ENCODE measurements at places on chromosomes 1 and 21.

GRCh38 chr1:42769811-42770210, 2.8 kb downstream of the C1orf50 start:
- DNase-seq, result no peak

GRCh38 chr1:153633161-153633753, 609 bp upstream of the CHTOP start:
- no peak for DNase-seq

DNA sequence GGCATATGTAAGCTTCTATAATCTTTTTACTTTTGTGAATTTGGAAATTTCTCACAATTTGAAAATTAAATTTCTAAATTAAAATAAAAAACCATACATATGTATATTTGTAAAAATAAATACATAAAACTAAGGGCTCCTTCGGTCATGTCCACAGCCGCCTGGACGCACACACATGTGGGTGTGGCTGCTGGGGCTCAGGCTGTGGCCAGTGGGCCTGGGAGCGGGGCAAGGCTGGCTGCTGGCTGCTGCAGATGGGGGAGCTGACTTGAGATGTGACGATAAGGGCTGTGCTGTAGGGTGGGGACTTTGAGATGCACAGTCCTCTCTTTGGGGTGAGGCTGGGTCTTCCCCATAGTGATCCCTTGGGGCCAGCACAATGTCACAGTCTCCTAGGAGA, 4.8 kb downstream of the RER1 start:
- no peak for DNase-seq

GRCh38 chr1:176551146-176551545, 88.2 kb downstream of the PAPPA2 start:
- no peak for DNase-seq

DNA sequence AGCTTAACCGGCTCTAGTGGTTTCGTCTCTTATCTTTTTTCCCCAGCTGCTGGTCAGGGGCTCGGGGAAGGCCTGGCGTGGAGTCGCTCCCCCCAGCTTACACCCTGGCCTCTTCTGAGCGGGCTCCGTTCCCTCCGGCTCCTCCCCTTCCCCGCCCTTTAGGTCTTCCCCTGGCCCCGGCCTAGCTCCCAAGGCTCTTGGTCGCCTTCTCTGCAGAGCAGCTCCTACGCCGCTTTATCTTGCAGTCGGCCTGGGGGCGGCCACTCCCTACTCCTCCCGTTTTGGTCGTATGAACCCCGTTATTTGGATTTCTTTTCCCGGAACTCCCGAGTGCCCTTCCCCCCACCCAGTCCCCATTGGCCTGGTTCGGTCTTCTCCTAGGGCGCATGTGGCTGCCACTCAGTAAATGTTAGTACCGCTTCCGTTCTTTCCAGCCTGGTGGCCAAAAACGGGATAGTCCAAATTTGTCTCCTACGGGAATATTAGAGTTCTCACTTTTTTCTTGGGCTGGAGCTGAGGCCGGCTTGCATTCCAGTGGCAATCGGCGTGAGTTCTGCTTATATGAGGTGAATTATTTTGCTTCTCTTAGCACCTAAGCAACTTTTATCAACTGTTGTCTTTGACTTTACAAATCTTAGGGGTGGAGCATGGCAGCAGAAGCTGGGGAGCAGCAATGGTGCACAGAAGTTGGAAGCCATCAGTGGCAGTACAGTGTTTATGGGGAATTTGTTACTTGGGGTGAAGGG, 467 bp downstream of the THRAP3 start:
- peak; percentile 67 for DNase-seq

DNA sequence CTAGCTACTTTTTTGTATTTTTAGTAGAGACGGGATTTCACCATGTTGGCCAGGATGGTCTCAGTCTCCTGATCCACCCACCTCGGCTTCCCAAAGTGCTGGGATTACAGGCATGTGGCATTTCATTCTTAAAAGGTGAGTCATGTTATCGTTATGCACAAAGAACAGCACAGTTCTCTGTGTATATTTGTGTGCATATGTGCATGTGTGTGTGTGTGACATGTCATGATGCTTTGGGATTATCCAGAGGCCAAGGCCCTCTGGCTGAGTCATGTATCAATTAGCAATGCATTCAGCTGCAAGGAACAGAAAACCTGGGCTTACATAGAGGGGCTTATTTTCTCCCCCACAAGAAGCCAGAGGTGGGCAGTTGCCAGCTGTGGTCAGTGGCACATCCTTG, 301.7 kb upstream of the KAZN start:
- no peak for DNase-seq

DNA sequence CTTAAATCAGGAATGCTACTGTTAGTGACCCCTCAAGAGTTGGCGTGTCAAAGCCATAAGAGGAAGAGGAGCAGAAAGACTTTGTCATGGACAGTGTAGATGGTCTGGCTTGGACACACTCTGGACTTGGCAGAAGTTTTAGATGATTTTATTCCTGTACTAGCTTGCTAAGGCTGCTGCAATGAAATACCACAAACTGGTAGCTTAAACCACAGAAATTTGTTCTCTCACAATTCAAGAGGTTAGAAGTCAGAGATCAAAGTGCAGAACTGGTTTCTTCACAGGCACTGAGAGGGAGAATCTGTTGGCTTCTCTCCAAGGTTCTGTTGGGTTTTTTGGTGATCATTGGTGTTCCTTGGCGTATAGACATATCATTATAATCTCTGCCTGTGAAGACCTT, 869.8 kb upstream of the B3GALT2 start:
- DNase-seq, result no peak

DNA sequence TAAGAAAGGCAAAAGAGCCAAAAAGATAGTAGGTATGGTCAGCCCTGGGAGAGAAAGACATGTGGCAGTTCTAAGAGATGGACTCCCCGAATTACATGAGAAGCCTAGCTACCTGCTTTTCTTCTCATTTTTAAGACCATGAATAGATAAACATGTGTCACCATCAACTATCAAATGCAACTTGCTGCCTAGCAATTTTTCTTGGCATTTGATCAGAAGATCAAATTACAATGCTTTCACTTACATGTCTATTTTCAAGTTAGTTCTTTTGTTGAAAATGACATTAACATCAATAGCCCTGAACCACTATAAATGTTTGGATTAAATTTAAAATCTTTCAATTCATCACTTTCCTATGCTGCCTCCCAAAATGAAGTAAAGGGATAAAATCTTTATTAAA, 212.3 kb downstream of the HHIPL2 start:
- no peak for DNase-seq

GRCh38 chr1:209443361-209443931, 140.1 kb upstream of the CAMK1G start:
- no peak for DNase-seq

- no peak for DNase-seq
Measured at GRCh38 chr1:66112744-66113400, 320.2 kb downstream of the PDE4B start.

GRCh38 chr1:98277118-98277517, 356.3 kb upstream of the DPYD start:
- no peak for DNase-seq

DNA sequence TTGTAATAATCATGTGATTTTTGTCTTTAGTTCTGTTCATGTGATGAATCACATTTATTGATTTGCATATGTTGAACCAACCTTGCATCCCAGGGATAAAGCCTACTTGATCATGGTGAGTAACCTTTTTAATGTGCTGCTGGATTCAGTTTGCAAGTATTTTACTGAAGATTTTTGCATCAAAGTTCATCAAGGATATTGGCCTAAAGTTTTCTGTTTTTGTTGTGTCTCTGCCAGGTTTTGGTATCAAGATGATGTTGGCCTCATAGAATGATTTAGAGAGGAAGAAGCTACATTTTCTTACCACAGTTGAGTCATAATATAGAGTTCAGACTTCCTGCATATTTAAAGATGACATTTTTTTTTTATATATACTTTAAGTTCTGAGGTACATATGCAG, 455.9 kb downstream of the PLPP3 start:
- no peak for DNase-seq

GRCh38 chr1:214678386-214678785, 75.4 kb downstream of the CENPF start:
- DNase-seq, result no peak

DNA sequence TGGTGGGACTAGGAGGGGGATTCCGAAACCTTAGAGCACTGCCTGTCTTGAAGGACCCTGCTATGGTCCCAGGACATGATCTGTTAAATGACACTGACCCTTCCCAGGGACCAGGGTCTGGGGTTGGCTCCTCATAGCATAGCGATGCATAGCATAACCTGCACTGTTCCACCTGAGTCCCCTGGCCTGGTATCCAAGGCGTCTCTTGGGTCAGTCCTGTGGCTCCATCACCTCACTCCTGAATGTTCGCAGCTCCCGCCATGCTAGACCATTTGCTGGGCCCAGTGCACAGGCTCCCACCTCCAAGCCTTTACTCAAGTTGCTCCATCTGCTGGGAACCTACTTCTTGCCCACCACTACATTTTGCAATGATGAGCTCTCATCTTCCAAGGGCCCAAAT, 39.0 kb upstream of the MAGOH start:
- no peak for DNase-seq

- DNase-seq, result no peak
Measured at GRCh38 chr1:186763107-186763506, 65.6 kb upstream of the PLA2G4A start.

GRCh38 chr1:209688746-209689234, 13.6 kb downstream of the G0S2 start:
- no peak for DNase-seq

DNA sequence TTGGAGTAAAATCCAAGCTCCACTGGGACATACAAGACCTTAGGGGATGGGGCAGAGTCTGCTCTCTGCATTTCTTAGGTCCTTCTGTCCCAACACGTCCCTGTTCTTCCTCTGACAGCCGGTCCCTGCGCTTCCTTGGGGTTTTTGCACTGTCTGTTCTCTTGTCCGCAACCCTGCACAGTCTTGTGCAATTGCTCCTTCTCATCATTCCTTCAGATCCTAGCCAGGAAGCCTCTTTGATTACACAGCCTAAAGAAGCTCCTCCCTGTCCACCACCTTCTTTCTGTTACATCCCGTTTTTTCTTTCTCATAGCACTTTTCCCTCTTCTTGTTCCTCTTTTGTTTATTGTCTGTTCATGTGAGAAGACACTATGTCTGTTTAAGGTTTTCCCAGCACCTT, 19.9 kb downstream of the ACOT11 start:
- DNase-seq, result no peak

DNA sequence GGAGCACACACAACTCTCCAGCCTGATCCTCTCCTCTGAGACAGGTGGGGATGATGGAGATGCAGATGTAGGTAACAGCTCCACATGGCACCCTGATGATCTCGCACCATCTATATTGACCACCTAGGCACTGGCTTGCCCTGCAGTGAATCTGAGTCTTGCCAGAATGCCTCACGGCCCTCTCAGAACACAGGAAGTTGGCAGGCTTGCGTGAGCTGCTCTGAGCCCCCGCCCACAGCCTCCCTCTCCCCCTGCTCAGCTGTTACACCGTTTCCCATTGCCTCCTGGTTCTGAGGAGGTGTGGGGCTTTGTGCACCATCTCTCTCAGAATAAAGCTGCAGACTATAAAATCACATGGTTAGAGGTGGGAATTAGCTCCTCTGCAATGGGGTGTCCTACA, 48.0 kb downstream of the URB2 start:
- no peak for DNase-seq

DNA sequence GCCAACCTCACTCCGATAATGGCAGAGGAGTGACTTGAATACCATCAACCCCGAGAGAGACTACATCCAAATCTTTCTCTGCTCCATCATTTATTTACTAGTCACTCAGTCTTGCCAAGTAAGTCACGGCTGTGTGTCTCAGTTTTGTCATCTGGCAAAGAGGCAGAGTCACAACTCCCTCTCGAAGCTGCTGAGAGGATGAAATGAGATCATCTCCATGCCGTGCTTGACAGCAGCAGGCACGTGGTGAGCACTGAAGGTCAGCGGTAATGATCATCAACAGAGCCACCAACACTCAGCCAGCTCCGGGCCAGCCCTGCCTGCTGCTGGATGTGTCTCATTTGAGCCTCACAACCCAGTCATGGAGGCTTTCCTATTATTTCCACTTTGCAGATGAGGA, 19.9 kb downstream of the ALDH4A1 start:
- DNase-seq, result no peak

GRCh38 chr1:224368409-224368808, 11.7 kb downstream of the CNIH4 start:
- no peak for DNase-seq

GRCh38 chr1:30083800-30084464, 639.5 kb downstream of the MATN1 start:
- DNase-seq, result no peak

GRCh38 chr1:202728951-202729350, 18.7 kb upstream of the SYT2 start:
- DNase-seq, result no peak

GRCh38 chr1:164587617-164588501, 28.9 kb downstream of the PBX1 start:
- DNase-seq, result no peak

GRCh38 chr1:100383743-100384405, 31.6 kb downstream of the CDC14A start:
- DNase-seq, result no peak

DNA sequence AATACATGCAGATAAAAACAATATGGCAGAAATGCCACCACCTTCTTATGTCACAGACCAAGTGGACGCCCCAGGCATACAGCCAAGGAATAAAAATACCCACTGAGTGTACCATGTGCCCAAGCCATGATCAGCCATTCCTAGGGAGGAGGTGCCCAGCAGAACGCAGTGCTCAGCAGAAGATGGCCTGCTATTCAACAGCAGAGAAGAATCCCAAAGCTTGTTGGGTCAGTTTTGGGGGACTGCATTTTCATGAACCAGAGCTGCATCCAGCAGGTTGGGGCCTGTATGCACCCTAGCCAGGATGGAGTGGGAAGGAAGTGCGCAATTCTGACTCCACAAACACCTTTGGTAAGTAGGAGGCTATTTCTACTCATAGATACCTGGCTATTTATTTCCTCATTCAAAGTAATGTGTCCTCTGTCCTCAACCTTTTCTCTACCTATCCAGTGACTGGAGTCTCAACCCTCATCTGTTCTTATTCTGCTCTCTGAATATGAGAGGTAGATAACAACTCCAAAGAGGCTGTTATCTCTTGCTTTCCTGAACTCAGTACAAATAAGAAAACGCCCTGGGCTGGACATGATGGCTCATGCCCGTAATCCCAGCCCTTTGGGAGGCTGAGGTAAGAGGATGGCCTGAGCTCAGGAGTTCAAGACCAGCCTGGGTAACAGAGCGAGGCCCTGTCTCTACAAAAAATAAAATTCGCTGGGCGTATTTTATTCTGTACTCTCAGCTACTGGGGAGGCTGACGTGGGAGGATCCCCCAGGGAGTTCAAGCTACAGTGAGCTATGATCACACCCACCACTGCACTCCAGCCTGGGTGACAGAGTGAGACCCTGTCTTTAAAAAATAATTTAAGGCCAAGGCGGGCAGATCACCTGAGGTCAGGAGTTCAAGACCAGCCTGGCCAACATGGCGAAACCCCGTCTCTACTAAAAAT, 2.5 kb upstream of the PLEKHM2 start:
- DNase-seq, result no peak

DNA sequence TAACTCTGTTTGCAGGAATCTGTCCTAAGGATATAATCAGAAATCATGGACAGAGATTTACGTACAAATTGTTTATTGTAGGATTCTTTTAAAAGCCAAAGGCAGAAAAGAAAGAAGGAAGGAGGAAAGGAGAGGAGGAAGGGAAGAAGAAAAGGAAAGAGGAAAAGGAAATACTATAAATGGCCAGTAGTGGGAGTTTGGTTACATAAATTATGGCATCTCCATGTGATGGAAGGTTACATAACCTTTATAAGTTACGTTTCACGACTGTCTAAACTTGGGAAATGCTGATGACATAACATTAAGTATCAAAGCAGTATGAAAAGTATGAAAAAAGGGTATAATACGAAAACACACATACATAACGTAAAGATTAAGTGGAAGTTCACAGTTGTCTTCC, 39.0 kb downstream of the SMYD2 start:
- DNase-seq, result no peak

GRCh38 chr1:169141356-169141755, 34.9 kb downstream of the ATP1B1 start:
- DNase-seq, result no peak
